K562 (cell line): ENCODE measurements at places on chromosomes 7 and 10.

GRCh38 chr10:71727738-71728737, 8.5 kb upstream of the C10orf105 start:
- DNase-seq, result no peak

DNA sequence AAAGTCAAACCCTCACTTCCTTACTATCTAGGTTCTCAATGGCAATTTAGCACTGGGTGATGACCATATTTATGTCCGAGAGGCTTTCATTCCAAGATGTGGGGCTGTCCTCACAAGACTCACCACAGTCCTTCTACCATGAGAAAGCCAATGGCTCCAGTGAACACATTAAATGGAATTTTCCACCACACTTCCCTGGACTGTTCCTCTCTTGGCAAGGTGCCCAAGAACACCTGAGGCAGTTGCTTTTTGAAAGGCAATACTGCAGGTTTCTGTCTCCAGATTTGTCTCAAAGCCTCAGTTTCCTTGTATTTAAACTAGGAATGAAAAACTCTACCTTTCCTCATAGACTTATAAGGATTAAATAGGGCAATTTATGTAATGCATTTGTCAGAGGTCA, 24.2 kb downstream of the AFAP1L2 start:
- DNase-seq, result no peak

DNA sequence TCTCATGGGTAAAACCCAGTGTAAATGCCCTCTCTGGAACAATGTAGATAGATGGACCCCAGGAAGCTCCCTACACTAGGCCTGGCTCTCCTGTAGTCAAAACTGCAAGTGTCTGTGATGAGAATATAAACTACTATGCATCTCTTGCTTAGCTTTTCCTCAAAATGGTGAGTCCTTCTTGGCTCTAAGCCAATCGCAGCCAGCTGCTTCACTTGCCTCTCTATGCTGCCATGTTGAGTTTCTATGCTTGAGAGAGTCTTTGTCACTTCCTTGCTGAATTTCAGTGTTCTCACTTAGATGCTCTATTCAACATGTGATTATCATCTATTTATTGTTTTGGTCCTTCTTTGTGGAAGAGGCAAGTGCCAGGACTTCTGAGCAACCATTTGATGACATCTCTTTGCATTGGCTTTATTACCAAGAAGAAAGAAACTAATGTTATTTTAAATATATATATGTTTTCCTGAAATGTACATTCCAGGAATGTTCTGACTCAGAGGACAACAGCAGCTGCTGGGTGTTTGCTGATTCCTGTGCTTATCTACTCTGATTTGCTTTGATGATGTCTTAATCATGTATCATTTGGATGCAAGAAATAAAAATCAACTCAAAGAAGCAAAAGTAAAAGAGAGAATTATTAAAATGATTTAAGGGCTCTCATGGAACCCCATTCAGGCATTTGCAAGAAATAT, 16.6 kb downstream of the TAS2R40 start:
- DNase-seq, result no peak

DNA sequence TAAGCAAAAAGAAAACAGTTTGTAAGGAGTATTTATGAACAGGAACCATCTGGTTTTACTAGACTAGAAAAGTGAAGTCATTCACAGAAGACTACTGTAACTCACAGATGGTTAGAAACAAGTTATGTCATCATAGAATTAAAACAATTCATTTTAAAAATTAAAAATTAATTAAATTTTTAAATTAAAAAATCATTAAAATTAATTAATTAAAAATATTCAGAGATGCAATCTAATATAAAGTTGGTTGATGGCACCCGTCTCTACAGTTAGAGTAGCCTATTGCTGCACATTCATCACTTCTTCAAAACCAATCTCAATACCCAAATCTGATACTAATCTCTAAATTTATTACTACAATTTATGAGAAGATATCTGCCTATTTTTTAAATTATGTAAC, 454.8 kb upstream of the NUPR2 start:
- DNase-seq, result no peak

DNA sequence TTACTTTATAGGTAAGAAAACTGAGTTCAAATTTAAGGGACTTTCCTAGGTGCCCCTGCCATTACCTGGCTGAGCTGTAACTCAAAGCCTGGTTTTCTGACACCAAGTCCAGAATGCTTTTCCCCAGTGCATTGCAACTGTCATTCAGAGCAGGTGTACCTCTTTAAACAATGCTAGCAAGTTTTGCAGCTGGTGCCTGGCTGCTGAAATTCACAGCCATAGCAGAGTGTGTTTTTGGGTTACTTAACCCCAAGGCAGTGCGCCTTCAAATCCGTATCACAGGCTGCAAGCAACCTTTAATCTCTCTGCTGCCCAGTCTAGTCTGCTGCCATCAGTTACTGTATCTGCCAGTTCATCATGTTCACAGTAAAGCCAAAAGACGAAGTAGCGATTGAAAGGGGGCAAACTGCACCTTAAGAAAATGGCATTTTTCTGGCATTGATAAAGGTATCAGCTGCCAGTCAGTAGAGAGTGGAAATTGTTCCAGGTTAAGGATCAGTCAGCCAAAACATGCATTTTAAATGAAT, 265.4 kb downstream of the CSTF2T start:
- no peak for DNase-seq

DNA sequence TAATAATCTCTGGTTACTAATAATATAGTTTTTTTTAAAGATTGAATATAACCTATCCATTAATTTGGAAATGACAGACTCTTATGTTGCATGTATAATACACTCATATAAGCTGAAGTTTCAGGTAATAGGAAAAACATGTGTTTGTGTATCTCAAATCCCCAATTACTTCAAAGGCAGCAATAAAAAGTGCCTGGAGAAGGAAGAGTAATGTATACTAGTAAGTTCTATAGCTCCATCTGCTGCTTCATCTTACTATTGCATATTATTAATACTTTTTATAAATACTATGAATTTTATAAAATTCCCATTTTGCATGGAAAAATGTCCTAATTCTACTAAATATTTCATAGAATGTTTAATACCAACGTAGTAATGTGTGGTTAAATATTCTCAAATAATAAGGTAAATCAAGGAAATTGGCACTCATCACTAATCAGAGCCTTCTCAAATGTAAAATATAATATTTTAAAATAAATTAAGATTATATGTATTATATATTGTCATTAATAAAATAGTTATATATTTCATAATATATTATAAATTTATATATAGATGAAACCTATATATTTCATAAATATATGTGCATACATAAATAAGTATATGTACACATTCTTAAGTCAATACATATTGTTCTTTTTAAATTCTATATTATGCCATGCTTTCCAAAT, 311.9 kb downstream of the HGF start:
- DNase-seq, result no peak

DNA sequence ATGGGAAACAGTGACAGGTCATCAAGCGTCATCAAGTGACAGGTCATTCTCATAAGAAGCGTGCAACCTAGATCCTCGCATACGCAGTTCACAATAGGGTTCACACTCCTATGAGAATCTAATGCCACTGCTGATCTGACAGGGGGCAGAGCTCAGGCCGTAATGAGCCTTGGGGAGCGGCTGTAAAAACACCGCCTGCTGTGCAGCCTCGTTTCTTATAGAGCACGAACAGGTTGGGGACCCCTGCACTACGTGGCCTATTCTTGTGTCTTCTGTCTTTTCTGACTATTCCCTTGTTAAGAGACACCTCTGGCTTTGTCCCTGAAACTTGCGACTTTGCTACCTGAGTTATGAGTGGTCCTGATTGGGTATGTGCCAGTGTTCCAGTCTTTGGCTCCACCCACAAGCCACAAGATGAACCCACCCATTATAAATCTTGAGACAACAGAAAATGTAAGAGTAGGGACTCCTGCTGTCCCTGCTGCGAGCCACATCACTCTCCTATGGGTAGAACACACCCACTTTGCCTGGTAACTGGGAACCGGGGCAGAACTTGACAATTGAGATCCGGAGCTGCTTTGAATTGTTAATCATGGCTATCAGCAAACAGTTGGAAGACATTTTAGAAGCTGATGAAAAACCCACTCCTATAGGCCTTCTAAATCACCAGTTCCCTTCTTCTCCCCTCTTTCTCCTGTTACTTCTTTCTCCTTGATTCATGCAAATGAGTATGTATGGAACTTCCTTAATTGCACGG, 55.8 kb upstream of the EXOC4 start:
- no peak for DNase-seq

DNA sequence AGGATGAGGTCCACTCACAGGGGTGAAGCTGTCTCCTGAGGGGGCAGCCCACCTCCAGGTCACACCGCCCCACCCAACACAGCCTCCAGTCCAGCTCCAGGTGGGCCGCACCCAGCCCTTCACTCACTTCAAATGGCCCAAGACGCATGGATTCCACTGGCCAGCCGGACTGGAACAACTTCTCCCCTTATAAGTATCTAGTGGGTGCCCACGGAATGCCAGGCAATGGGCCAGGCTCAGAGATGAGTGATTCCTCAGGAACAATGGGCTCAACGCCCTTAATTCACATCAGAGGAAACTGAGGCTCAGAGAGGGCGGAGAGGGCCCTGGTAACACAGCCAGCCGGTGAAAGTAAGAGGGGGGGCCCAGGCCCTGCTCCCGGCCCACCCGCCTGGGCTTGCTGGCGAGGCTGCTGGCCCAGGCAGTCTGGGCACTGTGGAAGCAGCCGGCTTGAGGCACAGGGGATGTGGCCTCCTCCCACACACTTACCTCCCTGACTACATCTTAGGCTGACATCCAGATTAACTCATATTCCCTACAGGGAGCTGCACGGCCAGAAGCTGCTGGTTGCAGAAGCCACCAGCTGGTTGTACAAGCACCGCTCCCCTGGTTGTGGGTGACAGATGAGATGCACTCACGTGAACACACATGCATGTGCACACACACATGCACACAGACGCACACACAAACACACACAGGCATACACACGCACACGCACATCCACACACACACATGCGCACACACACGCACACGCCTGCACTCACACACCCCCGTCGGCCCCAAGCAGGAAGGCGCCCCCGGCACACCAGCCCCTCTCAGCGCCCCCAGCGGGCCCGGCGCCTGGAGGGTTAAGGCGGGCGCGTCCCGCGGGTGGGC, 1.0 kb upstream of the FAM20C start:
- no peak for DNase-seq

DNA sequence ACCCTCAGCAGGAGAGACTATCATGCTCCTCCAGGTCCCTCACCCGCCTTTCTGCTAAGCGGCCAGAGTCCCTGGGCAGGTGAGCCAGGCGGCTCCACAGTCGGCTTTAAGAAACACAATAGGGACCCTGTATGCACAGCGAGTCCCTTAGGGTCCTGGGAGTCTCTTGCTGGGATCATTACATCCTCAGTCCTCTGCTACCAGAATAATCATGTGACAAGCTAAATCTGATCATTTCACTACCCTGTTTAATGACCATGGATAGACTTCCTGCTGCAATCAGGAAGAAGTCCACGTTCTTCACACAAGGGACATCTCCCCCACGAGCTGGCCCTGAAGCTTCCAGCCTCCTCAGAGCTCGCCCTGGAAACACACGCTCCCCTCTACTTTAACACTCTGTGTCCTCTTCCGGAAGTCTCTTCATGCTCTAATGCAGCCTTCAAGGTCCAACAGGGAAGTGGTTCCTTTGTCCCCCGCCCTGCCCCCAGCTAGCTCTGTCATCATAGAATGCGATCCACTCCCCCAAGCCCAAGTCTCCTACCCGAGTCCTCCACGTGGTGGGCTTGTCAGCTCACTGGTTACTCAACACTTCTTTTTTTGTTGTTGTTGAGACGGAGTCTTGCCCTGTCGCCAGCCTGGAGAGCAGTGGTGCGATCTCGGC, 101.5 kb downstream of the RNF216 start:
- DNase-seq, result no peak

DNA sequence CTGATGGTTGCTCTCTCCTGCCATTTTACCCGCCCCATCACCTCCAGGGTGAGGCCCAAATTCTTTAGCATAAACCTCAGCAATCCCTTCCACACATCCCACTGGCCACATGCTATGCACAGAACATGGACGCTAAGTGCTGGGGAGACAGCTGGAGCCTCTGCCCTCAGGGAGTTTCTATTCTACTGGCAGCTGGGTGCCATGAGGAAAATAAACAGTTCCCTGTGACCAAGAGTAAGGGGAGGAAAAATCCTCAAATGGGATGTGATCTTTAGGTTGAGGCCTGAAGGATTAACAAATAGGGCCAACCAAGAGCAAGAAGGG, 1.2 kb downstream of the PARP12 start:
- no peak for DNase-seq

DNA sequence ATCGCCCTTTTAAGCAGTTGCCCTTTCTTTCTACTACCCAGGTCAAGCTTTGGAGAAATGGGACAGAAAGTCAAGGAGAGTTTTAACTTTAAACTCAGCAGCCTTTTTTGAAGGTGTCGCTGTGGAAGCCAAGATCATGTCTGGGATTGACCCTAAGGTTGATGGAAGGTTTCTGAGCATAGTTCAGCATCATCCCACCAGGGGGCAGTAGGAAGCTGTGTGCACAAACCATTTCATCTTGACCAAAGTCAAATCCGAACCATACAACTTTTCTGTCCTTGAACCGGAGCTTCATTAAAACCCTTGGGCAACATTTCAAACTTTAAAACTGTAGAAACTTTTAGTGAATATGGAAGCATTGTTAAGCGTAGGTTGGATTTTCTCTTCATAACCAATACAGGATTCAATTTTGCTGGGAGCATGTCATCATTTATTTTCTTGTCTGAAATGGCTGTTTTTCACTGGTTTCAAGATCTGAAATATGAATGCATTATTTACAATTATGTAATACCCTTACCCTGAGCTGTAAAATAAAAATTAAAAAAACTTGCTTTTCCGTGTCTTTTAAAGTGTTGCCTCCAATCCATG, 214.4 kb upstream of the KIAA1217 start:
- peak; percentile 61 for DNase-seq

GRCh38 chr10:31707093-31708039, 221.3 kb downstream of the ARHGAP12 start:
- DNase-seq, result no peak

DNA sequence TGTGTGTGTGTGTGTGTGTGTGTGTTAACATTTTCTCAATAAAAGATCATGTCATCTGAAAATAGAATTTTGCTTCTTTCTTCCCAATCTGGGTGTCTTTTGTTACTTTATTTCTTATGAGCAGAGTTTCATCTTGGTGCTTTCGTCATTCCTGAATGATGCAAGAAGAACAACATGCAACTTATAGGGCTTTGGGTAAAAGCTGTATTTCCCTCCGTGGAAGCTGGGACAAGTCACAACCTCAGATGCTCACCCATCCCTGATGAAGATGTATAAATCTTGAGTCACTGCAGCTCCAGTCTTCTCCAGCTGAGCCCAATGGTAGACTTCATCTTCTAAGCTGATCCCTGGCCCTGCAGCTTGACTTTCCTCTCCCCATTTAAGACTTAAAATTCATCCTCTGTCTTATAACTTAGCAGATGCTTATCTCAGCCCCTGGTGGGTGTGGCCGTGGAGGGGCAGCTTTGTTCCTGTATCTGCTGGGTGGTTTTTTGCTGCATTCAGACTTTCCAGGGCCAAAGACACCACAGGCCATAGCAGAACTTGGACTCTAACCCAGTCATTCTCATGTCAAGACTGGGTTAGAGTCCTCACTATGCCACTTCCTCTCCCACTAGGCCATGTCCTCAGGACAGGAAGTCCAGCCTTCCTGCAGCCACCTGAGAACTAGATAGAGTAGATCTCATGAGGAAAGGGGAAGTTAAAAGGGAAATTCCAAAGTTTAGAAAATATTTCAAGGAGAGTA, 356.4 kb downstream of the TNS3 start:
- no peak for DNase-seq
